Hindlimb muscle (tissue), 1 donor: ENCODE measurements at places on chromosomes 6 and 20.

GRCh38 chr6:158816803-158817727 lies 2.1 kb downstream of the EZR start:
- no peak for DNase-seq

- DNase-seq: no peak
Measured at GRCh38 chr6:55405474-55406235, 78.4 kb downstream of the GFRAL start.

DNA sequence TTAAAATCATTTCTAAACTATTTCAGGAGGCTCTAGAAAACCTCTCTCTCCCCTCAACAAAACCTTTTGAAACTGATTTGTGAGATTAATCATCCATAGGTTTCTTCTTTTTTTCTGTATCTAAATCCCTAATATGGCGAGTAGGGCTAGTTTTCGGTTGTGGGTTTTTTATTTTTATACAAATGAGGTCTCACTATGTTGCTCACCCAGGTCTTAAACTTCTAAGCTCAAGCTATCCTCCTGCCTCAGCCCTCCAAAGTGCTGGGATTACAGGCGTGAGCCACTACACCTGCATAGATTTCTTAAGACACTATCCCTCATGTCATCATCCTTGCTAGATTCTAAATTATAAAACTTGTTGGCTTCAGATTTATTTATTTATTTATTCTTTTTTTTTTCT lies 43.9 kb downstream of the ORC3 start:
- DNase-seq: no peak

DNA sequence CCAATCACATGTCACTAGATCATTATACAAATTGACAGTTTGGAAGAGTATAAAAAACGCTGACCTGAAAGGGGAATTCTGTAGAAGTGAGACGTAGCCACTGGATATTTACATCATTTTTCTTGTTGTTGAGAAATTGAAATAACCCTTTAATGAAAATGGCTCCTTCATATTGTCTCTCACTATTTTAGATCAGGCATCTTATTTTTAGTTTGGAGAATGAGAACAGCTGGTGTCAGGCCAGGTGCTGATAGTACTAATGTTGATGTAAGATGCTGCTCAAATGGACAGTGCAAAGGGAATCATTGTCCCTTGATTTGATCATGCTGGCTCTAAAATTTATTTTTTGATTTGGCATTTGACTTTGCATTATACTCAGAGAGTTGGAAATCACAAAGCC lies 17.4 kb downstream of the NKAIN2 start:
- DNase-seq: no peak

DNA sequence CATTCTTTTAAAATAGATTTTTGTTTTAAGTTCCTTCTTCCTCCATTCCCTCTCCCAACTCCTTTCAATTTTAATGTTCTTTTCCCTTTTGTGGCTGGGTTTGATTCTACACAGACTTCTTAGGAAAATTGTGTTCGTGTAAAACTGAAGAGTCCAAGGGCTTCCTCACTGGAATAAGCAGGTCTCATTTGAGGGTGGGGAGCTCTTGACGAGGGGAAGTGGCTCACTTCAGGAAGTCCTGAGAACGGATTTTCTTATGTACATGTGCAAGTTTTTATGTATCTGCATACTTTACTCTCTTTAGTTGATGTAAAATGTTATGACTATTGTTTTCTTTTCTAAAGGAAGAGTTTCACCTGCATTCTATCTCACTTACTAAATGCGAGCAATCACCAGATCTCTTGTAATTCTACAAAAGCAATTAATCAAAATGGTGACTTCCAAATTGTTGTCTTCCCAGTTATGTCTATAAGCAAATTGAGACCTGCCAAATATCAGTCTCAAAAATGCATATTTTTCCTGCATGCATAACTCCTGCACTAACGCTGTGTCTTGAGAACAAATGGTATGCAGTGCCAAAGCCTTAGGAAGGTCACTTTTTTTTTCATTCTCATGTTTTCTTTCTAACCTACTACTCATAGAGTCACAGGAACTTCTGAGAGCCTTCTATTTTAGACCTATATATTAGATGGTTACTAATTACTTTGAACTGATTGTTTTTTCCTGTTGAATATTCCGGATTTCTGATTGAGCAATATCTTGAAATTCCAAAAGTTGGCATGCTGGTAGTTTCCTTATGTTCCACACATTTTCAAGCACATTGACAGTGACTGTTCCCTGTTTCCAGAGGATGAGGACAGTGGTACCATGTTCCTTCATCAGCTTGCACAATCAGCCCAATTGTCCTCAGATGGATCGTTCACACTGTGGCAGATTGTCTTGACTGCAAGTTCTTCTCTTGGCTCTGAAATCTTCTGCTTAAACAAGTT lies 251.9 kb upstream of the PRDM1 start:
- DNase-seq: no peak

DNA sequence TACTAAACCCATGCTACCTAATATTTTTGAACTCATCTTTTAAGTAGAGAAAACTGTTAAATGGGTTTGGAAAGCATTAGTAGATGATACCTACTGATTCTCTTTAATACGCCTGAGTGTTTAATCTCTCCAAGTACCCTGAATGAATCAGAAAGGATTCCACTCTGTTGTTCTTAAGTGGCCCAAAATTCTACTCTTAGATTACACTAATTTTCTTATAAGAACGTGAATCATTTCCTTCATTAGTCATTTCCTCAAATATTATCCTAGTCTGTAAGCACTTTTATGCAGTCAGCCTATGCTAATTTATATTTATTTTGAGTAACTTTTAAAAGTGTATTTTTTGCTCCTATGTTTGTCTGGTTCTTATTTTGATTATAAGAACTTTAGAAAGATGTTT lies 380.0 kb downstream of the BTBD9 start:
- DNase-seq: no peak

DNA sequence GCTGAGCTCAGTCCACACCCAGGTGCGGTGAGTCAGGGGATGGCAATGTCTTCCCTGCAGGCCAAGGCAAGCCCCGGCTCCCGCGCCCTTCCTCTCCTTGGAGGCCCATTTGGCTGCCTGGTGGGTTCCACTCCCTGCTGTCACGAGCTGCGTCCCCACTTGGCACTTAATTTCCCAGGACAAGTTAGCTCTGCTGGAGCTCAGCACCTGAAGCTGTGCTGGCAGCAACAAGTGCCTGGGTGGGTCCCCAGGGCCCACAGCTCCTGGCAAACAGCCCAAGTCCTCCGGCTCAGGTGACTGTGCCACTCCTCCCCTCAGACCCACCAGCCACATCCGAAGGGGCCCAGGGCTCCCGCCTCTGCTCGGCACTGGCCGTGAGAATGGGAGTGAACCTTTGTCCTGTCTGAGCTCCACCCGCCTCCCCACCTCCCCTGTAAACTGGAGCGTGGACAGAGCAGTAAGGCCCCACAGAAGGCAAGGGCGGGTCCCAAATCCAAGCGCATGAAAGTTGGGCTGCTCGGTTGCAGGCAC lies 16.9 kb downstream of the LAMA5 start:
- DNase-seq: no peak

DNA sequence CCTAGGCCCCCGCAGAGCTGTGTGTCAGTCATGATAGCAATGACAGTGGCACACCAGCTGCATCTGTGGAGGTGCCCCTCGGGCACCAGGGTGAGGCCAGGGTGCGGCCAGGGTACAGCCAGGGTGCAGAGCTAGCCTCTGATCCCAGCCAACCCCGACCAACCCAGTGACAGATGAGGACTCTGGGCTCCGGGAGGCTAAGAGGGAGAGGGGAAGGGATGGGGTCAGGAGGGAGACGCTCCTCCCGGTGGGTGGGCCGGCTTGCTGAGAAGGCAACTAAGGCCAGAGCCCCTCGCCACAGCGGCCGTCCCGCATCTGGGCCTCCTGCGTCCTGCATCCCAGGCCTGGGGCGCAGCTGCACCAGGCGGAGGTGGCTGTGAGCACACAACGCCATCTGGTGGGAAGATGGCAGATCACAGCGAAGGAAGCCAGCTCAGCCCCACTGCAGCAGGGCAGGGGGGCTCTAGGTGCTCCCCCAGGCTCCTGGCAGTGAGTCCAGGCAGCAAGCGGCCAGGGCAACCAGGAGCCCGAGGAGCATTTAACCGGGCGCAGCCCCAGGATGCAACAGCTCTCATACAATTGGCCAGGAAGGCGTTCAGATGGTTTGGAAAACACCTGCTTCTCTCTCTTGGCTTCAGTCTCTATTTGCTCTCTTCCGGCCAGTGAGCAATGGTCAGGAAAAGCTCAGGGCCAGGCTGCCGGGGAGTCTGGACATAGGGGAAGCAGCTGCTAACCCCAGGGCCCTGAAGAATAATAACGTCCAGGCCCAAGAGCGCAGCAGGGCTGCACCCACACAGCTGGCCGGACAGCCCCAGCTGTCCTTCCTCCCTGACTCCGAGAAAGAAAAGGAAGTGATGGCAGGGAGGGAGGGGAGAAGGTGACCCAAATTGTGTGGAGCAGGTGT lies 169.4 kb downstream of the TAF4 start:
- peak; percentile 64 for DNase-seq

DNA sequence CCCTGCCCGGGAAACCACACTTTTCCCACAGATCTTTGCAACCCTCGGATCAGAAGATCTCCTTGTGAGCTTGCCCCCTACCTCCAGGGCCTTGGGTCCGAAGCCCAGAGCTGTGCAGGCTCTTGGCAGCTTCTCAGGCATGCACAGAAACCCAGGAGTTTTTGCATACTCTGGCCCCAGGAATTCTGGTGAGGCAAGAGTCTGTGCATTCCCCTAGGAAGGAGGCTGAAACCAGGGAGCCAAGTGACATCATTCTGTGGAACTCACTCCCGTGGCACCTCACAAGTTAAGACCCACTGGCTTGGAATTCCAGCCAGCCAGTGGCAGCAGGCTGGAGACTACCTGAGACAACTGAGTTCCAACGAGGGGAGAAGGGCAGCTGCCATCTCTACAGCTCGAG lies 100.1 kb downstream of the TNFRSF21 start:
- DNase-seq: no peak

DNA sequence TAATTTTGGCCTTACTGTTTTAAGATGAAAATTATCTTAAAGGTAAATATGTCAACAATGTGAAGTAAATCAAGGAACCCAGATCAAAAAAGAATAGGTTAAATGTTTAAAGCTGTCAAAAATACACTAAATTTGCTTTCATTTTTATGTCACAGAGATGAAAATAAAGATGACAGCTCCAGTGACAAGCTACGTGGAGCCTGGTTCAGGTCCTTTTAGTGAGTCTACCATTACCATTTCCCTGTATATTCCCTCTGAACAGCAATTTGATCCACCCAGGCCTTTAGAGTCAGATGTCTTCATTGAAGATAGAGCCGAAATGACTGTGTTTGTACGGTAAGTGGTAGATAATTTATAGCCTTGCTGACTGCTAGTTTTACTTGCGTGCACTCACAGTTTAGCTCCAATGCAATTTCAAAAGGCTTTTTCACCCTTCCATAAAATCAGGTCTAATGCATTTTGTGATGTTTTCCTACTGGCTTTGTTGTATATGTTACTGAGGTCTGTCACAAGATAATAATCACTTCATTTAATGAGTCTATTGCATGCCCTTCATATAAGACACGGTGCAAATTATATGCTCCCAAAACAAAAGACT lies 1.9 kb downstream of the HEBP2 start:
- DNase-seq: no peak

GRCh38 chr6:125379174-125379573 lies 77.4 kb upstream of the HDDC2 start:
- DNase-seq: no peak

- peak; percentile 66 for DNase-seq
Measured at GRCh38 chr6:105994591-105995390, 91.3 kb upstream of the PRDM1 start.

DNA sequence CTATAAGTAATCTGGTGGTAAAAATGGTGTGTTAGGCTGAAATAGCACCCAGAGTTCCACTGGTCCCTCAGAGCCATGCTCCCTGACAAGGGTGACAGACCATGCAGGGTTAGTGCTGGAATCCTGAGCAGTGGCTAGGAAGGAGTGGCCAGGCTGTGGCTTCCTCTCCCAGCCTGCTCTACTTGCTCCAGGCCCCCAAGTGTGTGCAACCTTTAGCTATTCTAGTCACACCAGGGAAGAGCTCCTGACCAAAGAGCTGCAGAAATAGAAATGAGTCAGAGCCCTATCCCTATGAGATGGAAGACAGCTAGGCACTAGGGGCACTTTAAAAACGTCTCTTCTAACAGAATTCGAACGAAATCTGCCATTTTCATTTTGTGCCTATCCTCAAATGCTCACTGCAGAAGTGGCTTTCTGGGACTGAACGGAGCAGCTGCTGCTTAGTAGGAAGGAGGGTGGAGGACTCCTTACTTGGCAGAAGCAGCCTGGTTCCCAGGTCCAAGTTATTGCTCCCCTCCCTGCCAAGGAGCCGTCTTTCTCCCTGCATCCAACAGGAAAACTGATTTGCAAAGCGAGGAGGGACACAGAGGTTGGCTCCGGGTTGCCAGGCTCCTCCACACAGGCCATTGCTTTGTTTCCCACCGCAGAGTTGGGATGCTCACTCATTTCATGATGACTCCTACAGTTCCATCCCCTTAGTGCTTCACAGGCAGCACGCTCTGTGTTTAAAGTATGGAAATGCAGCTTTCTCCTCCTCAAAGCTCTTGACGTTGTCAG lies 754.5 kb downstream of the C6orf118 start:
- peak; percentile 15 for DNase-seq

DNA sequence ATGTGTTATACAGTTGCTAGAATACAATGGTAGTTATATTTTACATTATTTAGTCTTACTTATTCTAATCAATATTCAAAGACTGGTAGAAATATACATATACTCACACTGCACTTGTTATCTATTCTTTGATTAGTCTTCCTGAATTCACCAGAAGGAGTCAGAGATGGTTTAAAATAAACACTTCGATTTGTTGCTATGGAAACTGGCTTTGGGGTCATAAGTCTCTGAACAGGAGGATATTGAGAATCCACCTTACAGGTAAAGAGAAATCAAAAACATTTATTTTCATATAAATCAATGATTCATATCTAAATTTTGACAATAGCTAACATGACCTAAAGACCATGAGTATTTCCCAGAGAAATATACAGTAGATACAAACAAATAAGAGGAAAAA lies 41.6 kb downstream of the NUP153 start:
- no peak for DNase-seq

DNA sequence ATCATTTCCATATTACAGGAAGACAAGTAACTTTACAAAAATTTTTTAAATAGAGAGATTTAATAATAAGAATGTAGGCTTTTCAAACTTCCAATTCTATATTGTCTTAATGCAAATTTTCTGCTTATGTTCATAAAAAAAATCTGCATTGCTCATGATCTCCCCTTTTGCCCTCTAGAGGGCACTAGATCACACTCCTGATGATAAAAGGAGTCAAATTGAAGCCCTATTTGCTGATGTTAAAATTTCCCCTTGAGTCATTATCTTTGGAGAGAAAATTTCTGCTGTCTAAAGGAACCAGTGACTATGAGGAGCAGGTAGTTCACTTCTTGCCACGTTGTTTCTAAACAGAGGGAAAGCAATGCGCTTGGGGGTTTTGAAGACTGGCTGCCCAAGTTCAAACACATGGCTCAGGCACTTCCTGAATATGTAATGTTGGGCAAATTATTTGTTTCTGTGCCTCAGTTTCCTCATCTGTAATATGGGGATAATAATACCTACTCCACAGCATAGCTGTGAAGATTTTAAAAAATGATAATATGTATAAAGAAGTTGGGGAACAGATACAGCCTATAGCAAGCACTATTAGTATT lies 874.2 kb downstream of the TFAP2A start:
- DNase-seq: peak; percentile 43

GRCh38 chr6:41894366-41895299 lies 542 bp downstream of the USP49 start:
- no peak for DNase-seq
